Stimulated activated CD8-positive, alpha-beta memory T cell treated with anti-CD3 and anti-CD28 coated beads, Interleukin-2, amount 100 ng/mL, for 1 hour (primary cell): ENCODE measurements at places on chromosomes 12 and 14.

GRCh38 chr14:22432348-22432976 is 156.6 kb downstream of the DAD1 start:
- DNase-seq: no peak

GRCh38 chr12:90128526-90128925 is 419.9 kb upstream of the ATP2B1 start:
- no peak for DNase-seq

DNA sequence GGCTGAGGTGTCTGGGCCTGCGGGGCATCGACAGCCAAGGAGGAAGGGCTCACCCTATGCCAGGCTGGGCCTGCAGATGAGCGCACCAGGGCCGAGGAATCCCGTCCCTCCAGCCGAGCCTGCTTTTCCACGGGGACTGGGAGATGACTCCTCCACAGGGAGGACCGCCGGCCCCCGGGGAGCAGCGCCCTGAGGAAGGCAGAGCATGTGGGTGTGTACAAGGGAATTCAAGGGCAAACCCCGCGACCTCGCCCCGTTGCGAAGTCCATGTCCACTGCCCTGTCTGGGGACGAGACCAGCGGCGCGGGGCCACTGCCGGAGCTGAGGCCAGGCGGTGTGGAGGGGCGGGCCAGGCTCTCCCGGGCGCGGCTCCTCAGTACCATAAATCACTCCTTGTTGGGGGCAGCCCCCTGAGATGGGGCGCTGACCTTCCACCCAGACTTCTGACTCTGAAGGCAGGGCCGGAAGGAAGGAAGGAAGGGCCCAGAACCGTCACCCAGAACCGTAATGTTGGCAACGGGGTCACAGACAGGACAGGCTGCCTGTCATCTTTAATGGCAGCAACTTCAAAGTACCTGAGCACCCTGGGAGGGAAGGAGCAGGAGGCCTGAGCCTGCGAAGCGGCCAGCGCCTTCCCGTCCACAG is 52.5 kb downstream of the RNF34 start:
- DNase-seq: no peak

DNA sequence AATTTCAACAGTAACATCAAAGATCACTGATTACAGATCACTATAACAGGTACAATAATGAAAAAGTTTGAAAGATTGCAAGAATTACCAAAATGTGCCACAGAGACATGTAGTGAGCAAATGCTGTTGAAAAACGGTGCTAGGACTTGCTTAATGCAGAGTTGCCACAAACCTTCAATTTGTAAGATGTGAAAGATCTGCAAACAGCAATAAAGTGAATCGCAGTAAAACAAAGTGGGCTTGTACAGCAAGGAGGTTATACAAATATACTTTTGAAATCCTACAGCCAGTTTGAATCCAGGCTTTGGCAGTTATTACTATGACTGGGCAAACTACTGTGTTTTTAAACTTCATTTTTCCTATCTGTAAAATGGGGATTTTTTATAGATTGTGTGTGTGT is 1.0 kb upstream of the PLEKHA5 start:
- DNase-seq: no peak

GRCh38 chr14:102282751-102283465 is 22.1 kb downstream of the MOK start:
- DNase-seq: no peak

GRCh38 chr12:99087278-99087677 is 442.2 kb downstream of the APAF1 start:
- DNase-seq: no peak

GRCh38 chr12:50088577-50089335 is 3.6 kb downstream of the SMARCD1 start:
- DNase-seq: peak; percentile 8

DNA sequence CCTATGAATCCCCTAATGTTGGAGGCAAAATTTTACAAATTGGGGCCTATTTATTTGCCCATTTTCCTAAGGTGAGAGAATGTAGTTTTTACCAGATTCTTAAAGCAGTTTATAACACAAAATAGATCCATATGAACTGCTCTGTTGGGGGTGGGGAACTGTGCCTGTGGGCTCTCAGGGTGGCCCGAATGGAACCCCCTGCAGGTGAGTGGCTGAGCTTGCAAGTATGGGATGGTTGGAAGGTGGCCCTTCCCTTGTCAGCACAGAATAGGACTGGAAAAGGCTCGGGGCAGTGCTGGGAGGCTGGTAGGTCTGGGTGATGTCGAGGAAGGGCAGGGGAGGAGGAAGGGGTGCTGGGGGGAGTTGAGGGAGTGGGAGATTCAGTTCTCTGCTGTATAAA is 4.9 kb downstream of the VSX2 start:
- DNase-seq: no peak

DNA sequence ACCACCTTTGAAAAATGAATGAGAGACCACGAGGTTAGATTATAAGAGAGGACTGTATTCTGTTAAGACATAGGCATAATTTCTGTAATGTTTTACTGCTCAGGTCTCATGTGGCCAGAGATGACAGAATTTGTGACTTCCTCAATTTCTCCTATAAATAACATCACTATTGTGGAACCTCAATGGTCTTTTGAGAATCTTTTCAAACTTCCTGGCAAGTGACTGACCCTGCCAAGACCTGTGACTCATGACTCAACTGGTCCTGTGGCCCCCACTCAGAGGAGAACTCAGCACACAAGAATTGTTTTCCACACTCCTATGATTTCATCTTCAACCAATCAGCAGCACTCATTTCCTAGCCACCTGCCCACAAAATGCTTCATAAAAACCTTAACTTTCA is 508.2 kb upstream of the ATP2B1 start:
- no peak for DNase-seq

GRCh38 chr12:126342866-126343265 is 1277.6 kb downstream of the AACS start:
- DNase-seq: no peak

DNA sequence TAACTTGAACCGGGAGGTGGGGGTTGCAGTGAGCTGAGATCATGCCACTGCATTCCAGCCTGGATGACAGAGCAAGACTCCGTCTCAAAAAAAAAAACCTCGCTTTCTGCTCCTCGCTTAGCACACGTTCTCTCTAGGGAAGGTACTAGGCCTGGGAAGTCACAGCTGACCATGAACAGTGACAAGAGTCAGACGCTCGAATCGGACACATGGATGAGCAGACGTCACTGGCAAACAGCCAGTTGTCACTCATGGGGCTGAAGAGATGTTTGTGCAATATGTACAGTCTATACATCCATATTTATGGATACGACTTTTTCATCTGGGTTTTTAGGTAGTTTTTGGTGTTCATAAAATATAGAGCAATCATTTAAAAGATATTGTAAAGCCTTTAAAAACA is 19.4 kb downstream of the TCHP start:
- no peak for DNase-seq

DNA sequence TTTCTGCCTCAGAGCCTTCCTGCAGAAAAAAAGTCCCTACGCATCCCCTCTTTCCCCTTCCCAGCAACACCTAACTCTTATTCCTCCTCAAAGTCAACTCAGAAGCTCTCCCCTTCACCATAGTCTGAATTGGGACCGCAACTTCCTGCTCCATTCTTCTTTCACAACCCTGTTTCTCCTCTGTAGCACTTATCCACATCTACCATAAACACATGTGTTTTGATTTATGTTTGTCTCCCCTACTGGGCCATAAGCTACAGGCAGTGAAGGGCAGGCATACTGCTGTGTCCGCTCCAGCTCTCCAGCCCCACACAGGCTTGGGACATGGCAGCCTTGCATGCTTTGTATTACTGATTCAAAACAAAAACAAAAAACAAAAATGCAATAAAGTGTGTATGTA is 5.9 kb downstream of the SDR9C7 start:
- DNase-seq: no peak

DNA sequence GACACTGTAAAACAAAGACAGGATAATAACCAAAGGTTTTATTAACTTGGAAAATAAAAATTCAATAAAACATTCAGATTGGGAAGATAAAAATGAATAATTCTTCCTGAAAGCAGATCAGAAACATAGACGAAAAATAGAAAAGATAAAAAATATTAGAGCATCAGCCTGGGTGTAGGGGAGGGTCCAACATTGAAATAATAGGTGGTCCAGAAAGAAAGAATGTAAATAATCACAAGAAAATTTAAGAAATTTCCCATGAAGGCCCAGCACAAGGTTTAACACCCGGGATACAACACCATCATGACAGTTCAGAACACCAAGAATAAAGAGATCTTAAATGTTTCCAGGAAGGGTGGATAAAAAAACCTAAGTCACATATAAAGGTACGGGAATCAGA is 31.1 kb upstream of the DICER1 start:
- DNase-seq: no peak

DNA sequence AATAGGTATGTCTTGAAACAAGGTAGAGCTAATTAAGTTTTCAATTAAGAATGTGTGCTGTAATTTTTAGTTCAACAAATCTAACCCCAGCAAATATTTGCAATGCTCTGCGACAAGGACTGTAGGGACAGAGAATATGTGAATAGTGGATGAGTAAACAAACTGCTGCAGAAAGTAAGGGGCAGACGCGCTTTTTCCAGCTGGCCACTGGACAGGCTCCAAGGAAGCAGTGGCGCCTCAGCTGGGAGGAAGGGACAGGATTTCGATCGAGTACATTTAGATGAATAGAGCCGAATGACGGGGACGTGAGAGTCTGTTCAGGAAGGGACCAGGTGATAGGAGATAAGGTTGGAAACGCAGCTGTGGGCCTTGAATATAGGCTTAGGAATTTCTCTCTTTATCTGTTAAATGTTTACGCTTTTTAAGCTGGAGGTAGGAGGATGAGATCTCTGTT is 69.3 kb downstream of the ELK3 start:
- no peak for DNase-seq

DNA sequence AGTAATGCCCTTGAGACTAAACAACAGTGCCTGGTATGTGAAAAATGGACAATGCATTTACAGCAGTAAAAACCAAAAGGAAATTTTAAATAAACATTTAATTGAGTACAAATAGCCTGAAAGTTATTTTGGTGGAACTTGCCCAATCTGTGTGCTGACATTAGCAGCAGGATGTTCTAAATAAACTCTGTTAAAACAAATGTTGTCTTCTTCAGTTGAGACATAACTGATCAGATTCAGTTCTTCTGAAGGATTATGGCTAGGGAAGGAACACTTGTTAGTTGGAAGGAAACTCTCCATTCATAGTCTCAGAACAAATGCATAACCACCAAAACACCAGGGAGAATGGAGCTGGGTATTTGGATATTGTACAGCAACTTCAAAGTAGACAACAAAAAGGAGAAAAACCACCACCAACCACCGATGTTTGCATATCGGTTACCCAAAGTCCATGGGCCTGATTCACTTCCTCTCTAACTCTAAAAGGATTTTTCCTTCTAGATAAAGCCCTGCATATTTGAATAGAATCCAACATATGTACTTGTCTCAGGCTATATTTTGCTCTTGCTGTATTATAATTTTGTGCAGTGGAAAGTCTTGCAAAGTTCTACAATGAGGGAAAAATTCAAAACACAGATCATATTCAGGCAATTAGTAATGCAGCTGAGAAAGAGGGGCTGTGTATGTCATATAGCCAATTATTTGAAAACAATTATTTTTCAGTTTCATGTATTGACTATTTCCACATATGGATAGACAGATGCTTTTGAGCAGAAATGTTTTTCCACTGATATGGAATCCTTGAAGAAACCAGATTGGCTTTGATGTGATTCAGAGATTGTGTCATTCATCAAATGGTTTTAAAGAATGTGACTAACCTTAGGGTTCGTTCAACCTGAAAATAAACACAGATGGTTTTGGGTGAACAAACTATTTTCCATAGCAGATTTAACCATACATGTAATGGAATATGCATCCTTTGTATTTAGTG is 152.2 kb upstream of the BMP4 start:
- no peak for DNase-seq

GRCh38 chr14:87122166-87122565 is 870.8 kb downstream of the GALC start:
- no peak for DNase-seq

DNA sequence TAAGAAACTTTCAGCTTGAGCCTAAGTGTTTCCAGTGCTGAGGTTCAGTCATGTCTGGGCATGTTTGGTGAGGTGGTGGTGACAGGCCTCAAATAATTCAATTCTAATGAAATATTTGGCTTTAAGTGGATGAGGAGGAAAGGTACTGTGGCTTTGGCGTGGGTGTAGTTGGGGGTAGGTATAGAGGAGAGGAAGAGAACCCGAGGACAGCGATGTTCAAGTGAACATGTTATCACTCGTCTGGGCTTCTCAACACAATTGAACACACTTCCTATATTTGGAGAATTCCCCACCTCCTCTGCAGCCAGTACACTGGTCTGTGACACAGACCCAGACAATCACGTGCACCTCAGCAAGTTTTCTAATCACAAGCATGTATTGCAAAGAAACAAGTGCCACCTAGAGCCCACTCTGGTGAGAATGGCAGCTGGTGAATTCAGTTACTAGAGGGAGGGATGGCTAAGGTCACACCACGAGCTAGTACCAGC is 53.0 kb downstream of the IFNG-AS1 start:
- no peak for DNase-seq

DNA sequence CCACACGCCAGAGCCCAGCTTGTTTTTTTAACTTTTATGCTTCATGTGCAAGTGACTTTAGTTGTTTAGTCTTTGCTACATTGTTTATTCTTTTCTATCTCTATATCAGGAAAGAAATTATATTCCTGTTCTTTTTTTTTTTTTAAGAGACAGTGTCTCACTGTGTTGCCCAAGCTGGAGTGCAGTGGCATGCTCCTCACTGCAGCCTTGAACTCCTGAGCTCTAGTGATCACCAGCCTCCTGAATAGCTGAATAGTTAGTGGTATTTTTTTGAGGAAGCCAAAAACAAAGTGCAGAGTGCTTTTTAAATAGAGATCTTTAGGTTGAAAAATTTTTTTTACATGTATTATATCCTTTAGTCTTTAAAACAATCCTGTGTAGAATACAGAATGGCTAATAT is 58.2 kb downstream of the ETNK1 start:
- no peak for DNase-seq

- DNase-seq: no peak
Observed at GRCh38 chr14:95515080-95515489, 1.4 kb downstream of the SYNE3 start.

DNA sequence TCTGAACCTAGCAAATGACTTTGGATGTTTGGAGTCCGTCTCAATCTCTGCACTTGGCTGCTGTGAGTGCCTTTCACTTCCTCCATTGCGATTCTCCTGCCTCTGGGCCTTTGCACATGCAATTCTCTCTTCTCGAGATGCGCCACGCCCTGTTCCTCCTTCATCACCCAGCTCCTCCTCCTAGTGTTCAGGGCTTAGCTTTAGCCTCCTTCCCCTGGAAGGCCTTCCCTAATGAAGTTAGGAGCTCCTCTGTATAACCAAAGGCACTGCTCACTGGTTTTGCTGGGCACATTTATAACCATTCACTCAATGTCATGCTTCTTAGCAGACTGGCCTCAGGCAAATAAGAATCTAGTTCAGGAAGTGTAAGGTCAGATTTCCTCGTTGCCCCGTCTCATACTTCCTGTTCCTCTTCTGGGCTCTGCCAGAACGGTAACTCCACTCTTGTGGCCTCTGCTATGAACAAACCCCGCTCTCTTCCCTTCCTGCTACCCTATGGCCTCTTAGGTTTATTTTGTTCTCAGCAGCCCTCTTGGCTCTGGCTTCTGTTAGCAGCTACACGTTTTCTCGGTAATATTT is 171.4 kb downstream of the CRADD start:
- no peak for DNase-seq

- no peak for DNase-seq
Observed at GRCh38 chr12:9144730-9145106, 29.0 kb upstream of the A2M start.
